Activated CD4-positive, alpha-beta T cell treated with anti-CD3 and anti-CD28 coated beads, Interleukin-2, amount 50 U/mL, for 1 hour (primary cell): ENCODE measurements at places on chromosomes 12 and 14.

- DNase-seq, result no peak
These were observed 10.1 kb downstream of the VDR start for GRCh38 chr12:47894652-47895051.

DNA sequence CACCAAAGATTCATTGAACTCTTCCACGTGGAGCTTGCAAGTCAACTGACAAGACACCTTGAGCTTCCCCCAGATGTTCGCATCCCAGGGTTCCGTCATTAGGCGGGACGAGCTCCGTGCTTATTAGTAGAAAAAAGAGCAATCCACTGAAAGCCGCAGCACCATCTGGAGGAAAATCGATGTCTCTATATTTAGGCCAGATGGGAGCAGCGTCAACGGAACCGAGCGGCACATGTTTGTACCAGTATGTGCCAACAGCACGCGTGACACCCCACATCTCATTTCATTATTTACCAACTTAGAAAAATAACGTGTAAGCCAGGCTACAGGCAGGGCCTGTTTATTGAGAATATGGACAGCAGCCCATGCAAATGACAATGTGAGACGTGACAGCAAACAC is 45.8 kb upstream of the TMEM132D start:
- no peak for DNase-seq

DNA sequence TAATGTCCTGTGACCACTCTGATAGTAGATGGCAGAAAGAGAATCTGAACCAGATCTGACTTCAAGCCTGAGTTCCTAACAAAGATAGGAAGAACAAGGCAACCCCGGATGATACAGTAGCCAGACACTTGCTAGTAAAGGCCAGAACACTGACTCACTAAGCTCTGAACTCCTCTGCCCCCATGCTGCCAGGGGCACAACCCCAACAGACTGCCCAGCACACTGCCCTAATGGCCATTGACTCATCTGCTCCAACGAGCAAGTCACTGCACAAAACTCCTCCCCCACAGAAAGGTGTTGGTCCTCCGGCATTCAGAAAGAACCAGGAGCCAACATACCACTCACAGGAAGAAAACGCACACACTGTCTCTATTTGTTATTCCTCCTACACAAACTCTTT is 179.6 kb upstream of the NUDT4 start:
- DNase-seq, result no peak

DNA sequence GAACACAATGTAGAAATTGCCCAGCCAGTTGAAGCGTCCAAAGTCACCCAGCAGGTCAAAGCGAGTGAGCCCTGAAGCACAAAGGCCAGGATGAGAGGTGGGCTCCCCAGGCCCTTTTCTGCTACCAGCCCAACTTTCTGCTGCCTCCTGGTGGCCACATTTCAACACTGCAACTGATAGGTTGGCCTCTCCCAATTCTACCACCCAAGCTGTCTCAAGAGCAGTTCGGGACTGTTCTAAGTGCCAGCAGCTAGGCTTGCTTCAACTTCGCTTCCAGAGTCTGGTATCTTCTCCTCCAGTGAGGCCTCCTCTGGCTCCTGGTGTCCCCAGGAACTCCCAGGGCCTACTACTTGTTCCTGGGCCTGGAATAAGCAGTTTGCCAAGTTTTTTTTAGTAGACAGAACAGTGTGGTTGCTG is 3.4 kb upstream of the DHH start:
- DNase-seq, result peak; percentile 62

- no peak for DNase-seq
These were observed 95.7 kb upstream of the ESRRB start for GRCh38 chr14:76280221-76280620.

GRCh38 chr12:69342421-69342820 is 5.8 kb upstream of the LYZ start:
- no peak for DNase-seq

DNA sequence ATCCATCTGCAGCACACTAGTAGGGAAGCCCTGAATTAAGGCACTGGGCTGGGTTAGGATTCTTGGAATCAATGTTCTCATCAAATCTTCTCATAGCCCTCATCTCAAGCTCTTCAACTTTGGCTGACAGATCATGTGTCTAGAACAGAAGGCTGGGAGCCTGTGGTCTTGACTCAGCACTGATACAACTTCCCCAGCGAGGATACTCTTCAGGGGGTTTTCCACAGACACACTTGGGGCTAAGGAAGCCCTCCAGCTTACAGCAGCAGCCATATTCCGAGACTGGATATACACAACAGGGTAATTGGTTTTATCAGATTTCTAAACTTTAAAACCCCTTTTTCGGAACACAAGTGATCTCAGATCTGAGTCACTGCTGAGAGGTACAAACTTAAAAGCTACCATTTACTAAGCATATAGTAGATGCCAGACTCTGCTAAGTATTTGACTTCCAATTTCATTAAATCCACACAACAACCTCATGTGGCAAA is 3.5 kb downstream of the FMNL3 start:
- no peak for DNase-seq

DNA sequence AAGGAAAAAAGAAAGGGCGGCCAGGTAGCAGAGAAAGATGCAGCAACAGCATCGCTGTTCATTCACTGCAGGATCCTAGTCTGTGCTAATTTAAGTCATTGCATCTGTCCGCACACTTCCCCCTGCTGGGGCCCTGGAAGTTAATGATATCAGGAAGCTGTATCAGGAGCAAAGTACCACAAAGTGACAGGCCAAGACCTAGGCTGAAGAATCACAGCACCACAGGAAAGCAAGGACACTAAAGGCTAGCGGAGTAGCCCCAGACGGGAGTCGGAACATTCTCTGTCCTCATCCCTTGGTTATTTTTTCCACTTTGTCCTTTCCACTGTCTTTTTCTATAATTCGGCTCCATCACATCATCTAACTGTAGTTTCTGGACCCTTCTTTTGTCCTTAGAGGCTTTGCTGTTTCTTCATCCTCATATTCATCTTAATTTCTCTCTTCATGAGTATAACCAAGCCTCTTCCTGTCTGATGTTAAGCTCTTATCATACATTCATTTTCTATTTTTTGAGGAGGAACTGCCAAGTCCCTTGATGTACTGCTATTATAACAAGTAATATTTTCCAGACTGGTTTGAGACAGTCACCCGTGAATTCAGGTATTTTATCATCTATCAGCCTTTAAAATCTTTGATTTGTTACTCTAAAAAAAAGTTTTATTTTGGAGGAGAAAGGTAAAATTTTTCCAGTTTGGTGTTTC is 28.3 kb downstream of the DUSP16 start:
- DNase-seq, result no peak

DNA sequence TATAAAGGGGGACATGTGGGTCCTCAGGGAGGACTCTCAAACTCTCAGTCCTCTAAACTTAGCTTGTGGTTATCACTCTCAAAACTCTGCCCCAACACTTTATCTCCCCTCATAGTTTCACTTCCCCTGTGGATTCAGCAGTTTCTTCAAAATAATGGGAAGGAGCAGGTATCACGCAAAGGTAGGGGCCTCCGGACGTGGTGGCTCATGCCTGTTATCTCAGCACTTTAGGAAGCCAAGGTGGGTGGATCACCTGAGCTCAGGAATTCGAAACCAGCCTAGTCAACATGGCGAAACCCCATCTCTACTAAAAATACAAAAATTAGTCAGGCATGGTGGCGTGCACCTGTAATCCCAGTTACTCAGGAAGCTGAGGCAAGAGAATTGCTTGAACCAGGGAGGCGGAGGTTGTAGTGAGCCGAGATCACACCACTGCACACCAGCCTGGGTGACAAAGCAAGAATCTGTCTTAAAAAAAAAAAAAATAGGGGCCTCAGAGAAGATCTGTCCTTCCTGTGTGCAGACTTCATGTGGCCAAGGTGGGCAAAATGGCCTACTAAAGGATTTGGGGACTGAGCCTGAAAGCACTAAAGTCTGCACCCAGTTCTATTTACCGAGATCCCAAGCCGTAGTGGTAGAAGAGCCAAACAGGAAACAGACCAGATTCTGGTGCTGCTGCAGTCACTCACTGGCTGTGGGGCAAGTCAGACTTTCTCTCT is 6.4 kb downstream of the ITGB7 start:
- DNase-seq, result no peak

DNA sequence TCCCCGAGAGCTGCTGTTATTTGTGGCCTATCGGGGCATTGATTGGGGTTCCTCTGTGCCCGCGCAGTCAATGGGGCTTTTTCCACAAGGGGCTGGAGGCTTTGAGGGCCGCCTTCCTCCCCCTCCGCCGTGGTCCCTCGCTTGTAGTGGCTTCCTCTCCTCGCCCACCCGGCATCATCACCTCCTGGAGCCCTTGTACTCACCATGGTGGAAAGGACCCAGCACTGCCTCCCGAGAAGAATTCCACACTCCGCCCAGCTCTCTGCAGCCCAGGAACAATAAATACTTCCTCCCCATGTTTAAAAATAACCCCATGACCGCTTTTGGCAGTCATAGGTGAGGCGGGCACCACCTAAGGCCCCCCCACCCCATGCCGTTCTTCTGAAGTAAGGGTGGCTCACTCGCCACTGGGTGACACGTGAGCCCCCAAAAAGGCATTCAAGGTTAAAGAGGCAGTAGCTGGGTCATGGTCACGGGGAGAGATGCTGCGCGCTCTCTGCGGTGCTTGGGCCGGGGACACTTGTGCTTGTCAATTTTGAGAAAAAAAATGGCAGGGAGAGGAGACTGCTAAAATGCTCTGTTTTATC is at the start of gene MYL2:
Gene MYL2 (minus strand): TSS at position 256 of the 587 bp plus-strand sequence. CDS start 50 bp downstream, at position 206.
- no peak for DNase-seq

DNA sequence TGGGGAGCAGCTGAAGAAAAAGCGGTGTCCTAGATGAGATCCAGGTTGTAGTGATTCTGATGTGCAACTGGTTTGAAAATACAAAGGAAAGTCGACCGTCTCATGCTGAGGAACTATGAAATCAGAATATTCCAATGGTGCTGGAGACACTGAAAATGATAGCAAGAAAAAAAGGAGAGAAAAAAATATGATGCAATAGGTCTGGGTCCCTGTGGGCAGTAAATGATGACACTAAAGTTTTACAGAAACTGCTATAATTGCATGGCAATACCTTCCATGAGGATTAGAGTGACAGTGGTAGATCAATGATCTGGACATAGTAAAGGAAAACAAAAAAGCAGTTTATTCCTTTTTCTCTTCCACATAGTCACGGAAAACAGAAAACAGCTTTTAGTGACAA is 2.3 kb downstream of the PYM1 start:
- no peak for DNase-seq

DNA sequence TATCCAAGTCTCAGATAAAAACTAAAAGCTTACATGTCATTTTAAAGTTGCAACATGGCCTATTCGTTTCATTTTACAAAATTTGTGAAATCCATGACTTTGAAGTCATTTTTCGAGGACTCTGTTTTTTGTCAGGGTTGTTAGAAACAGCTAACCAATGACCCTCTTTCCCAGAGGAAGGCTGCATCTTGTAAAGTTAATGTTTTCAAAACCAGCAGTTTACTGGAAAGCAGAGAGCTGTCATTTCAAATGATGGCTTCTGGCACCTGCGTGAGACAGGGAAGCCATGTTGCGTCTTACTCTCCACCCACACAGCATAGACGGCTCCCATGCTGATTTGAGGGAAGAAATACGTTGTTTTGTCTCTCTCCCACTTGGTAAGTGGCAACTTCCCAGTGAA is 50.1 kb upstream of the RTRAF start:
- DNase-seq, result no peak

DNA sequence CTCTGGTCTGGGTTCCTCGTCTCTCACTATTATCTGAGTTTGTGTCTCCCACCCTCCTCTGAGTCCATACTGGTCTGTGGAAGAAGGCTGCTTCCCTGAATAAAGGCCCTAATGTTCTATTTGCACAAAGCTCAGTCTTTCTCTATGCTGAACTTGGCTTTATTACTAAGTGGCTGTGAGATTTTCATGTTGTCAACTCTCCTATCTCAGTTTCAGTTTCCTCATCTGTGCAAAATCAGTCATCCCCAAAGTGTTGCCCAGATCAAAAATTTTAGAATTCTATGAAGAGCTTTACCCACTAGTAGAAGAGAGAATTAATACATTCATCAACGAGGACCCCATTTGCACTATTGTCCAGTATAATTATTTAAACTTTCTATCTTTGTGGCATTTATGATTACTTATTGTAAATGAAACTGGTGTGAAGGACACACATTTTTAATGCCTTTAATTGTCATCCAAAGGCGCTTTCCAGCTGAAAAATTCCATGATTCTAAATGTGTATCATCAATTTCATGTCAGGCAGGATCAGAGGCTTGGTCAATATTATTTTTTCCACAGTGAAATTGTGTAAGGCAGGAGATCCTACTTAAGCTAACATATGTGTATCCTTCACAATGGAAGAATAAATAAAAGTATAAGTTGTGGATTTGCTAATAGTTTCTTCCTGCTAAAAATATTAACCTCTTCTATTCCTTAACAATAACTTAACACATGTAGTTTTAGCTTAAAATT is 79.1 kb upstream of the EEA1 start:
- no peak for DNase-seq

GRCh38 chr14:68788996-68789820 is 3.7 kb downstream of the ZFP36L1 start:
- DNase-seq, result peak; percentile 86

GRCh38 chr12:52515927-52516831 is 4.0 kb downstream of the KRT5 start:
- DNase-seq, result no peak

GRCh38 chr12:31531893-31532292 is 59.0 kb downstream of the DENND5B start:
- DNase-seq, result no peak

DNA sequence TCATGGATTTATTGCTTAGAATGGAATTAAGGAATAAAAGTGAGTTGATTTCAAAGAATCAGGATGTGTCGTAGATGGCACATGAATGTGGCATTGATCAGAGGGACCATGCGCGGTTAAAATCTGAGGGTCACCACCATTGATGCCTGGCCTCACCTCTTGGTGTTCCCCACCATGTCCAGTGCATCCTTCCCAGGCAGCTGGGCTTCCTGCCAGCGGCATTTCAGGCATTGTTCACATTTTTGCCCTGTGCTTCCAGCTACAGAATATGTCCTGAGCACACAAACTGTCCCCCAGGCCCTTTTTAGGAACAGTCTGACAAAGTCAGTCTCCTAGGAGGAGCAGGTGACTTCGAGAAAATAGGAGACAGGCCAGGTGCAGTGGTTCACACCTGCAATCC is 42.0 kb upstream of the TSPAN9 start:
- no peak for DNase-seq

GRCh38 chr12:30909349-30910037 is 17.1 kb upstream of the TSPAN11 start:
- no peak for DNase-seq

DNA sequence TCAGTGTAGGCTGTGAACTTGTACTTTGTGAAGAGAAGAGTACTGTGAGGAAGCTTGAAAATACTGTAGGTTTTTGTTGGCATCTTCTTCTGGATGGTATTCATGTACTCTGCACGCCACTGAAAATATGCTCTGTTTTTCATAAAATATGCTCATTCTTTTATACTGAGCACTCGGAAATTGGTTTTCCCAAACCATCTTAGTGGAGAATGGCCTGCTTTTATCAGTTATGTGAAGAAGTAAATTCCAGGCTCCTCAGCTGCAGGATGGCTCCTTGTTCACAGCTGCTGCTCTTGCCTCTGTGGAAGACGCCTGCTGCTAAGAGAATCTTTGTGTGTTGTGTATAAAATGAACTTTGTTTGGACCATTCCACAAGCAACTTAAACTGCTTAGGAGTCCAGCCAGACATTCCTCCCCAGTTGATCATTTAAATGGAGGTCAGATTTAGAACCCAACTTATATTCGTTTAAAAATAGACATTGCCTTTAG is 443.5 kb upstream of the RGS6 start:
- DNase-seq, result no peak
